Sciatic nerve (tissue), 2 donors: ENCODE measurements at places on chromosomes 3 and 15. TPM values are rescaled to one million over a fixed set of nuclear protein-coding genes. Genes with fewer than 3 reads are reported as not detected.

The IFT122 gene
- total RNA-seq: 49.7 TPM

The TNIK gene
- 9.5 TPM for total RNA-seq

The YEATS2 gene
- 41.7 TPM for total RNA-seq

The CLASP2 gene
- 151 TPM for total RNA-seq

The C3orf38 gene
- 29.1 TPM for total RNA-seq

The TMEM212 gene
- not detected for total RNA-seq

The SLC9A9 gene
- total RNA-seq: 16.0 TPM

- DNase-seq: no peak
Measured at GRCh38 chr15:41930221-41930866, 36.5 kb upstream of the SPTBN5 start.

- no peak for DNase-seq
Measured at GRCh38 chr3:32686713-32687112, 1.7 kb downstream of the CNOT10 start.

DNA sequence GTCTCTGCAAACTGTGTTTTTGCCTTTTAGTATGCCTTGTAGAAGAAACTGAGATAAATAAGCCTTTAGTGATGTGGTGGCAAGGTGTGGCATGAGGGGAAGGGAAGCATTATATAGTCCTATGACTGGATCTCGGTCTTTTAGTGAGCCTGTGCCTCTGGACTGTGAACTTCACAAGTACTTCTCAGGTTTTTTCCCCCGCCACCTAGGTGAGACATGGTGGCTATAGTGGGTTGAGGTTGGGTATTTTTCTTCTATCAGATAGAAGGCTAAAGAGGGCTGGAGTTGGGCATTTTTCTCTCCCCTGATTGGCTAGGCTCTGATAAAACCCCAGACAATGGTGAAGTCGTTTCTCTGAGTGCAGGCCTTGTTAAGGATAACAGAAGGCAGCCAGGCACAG, 38.7 kb upstream of the ZFAND6 start:
- no peak for DNase-seq

DNA sequence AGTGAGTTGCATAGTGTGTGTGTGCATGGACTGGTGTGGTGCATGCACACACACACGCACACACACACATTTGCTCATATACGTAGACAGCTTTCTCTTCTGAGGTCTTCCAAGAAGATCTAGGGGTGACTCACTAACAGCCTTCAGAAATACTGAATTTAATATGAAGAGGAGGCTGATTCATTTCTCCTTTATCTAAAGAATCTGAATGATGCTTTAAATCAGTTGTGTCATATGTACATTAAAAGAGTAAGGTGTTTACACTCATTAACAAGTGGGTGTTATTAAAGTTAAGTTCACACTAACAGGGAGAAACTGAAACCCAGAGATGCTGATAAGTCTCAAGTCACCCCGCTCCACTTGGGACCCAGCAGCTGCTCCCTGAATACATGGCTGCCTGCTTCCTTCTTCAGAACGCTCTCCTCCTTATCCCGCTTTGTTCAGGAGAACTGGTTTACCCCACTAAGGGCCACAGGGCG, 22.0 kb downstream of the TMPRSS7 start:
- no peak for DNase-seq

GRCh38 chr3:155418407-155418806, 124.9 kb upstream of the STRIT1 start:
- DNase-seq: no peak

- no peak for DNase-seq
Measured at GRCh38 chr3:115876876-115877614, 253.7 kb downstream of the GAP43 start.

DNA sequence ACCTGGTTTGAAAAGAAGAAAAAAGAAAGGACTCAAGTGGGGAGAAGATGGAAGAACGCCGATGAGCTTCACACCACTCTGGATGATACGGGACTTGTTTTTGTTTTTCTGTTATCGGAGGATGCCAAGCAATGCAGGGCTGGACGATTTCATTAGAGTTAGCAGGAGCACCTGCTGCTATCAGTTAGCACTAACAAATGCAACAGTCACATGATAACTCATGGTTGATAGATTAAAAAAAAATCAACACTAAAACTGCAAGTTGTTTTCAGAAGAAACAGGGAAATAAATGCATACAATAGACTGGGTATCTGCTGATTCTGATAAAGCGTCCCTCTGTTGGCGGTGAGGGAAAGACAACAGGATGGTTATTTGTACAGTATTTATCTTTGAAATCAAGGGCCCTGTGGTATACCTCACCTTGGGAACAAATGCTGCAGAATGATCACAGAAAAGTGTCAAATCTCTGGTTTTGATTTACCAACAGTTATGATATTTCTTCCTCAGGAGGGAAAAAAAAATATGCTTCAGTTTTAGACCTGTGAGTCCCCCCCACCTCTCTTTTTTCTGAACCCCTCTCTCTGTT, 575.1 kb downstream of the FOXP1 start:
- no peak for DNase-seq

DNA sequence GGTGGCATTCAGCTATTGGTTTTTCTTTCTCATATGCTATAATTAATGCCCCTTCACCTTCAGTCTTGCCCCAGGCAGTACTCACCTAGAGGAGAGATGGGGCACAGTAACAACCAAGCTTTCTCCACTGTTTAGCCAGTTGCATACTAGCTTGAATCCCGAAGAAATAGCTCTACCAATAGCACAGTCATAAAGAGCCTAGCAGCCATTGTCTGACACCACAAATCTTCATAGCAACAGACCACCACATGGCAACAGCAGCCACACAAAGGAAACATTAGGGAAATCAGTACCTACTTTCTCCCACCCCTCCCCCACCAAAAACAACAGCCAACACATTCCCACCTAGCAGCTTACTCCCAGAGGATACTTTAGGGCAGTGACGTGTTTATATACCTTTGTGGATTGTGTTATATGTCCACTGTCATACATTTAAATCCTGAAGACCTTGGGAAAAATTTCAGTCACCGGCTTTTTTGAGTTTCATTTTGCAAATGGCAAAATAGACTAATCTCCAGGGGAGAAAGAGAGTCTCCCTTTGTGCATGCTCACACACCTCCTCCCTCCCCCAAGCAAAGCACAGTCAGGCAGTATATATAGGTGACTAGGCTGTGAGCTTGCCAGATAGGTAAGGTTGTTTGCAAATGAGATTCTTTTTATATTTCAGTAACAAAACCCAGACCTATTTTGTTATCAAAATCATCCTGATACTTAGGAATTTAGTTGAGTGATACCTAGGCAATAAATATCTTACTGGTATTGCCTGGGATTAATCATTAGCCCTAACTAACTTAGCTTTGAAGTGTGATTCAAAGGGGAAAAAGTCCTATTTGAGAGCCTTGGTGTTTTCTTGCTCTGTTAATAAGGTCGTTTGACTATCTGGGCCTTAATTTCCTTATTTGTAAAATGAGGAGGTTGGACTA, 140.6 kb downstream of the RBPMS2 start:
- DNase-seq: no peak

DNA sequence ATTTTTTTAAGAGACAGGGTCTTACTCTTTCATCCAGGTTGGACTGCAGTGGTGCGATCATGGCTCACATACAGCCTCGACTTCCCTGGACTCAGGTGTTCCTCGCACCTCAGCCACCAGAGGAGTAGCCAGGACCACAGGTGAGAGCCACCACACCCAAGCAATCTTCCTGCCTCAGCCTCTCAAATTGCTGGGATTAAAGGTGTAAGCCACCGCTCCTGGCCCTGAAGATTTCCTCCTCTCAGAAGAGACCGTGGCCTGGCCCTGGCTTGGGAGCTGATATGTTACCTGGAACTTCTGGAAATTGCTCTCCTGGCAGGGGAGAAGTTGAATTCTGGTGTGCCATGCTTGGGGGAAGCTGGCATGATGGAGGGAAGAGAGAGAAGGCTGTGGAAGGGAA, 36.2 kb downstream of the PPCDC start:
- DNase-seq: no peak

DNA sequence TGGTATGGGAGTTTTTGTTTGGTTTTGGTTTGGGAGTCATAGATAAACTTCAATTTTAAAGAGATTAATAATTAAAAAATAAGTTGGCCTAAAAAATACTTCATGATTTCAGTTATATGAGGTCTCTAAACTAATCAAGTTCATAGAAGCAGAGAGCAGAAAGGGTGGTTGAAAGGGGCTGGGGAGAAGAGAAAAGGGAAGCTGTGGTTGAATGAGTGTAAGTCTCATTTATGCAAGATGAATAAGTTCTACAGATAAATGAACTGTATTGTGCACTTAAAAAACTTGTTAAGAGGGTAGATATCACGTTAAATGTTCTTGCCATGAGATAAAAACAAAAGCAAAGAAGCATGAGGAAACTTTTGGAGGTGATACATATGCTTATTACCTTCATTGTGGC, 188.7 kb downstream of the NSUN3 start:
- no peak for DNase-seq

DNA sequence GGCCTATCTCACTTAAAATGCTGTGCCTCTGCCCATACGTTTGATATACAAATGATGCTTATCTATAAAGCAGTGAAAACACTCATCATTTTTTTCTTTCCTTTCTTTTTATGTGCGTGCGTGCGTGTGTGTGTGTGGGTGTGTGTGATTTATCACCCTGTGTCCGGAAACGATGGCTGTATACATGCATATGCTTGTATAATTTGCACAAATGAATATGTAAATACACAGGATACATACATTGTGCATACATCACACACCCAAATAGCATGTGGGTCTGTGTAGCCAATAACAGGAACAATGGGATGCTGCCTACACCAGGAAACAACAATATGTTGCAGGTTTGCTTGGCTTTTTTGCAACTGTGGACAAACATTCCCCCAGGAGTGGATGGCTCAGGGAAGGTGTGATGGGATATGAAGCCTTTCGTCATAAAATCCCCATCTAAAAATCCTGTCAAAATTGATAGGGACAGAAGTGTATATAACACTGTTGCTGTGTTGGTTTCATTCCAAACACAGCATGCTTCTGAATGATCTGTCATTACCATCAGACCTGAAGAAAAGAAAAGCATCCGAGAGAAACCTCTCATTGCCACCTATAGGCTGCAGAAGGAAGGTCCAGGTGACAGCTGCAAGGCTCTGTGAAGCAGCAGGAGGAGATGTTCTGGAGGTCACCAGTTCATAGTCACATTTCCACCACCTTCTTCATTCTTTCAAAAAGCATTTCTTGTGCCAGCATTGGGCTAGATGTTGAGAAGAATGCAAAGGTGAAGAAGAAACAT, 503.9 kb upstream of the NR2F2 start:
- no peak for DNase-seq

DNA sequence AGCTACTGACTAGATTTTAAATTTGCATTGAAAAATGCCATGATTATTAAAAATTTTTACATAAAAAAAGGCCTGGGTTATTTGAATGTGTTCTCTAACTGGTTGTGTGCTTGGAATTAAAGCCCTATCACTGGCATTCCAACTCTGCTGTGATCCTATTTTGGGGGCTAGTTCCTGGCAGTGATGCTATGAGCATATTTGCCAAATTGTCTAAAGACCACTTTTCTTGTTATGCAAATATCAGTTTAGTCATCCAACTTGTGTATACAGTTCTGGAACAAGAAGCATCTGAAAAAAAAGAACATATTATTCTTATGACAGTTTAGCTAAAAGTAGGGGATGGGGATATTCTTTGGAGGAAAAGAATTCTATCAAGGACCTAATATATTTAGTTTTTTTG, 243.4 kb upstream of the ZNF717 start:
- no peak for DNase-seq

DNA sequence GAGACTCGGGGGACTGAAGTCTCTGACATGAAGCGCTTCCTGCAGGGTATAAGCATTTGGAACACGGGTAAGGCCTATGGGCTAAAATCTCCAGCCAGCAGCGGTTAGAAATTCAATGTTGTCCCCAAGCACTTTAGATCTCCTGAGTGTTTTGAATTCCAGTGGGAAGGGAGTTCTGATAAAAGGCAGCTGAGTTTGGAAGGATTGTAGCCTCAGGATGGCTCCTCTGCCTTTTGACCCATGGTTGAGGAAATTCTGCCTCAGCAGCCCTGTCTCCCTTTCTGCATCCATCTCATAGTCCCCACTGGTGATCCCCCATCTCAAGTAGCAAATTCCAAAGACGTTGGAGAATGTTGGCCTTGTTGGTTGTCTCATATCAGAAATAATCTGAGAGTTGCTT, 24.2 kb upstream of the HACD2 start:
- no peak for DNase-seq

GRCh38 chr3:61802772-61803171, 241.4 kb downstream of the PTPRG start:
- no peak for DNase-seq

GRCh38 chr3:49030321-49030720, 1.1 kb upstream of the IMPDH2 start:
- no peak for DNase-seq

- DNase-seq: no peak
Measured at GRCh38 chr15:40192942-40193341, 32.1 kb downstream of the BUB1B start.

DNA sequence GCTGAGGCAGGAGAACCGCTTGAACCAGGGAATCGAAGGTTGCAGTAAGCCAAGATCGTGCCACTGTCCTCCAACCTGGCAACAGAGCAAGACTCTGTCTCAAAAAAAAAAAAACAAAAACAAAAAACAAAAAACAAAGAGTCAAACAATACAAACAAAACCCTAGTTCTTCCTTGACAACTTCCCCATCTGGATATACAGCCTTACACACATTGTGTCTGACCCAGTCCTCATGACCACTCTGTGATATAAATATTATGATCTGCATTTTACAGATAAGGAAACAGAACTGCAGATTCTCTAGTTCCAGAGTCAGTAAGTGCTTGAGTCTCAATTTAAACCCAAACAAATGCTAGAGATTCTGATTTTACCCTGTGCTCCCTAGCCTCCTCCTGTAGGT, 4.8 kb upstream of the ESYT3 start:
- DNase-seq: no peak

- no peak for DNase-seq
Measured at GRCh38 chr3:25854635-25855034, 64.7 kb downstream of the OXSM start.

DNA sequence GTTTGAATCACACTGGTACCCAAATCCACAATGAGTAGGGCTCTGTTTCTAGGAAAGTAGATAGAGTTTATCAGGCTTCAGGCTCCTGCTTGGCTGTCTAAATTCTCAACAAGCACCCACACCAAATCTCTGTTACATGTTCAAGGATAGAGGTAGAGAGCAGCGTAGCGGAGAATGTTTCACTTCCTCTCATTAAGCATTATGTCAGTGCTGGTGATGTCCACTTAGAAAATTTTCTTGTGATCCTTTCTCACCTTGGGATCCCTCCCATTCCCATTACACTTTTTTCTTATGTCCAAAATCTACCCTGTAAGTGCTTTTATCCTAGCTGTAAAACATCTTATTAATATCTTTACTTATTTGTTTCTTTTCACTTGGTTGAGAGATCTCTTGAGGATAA, 34.7 kb upstream of the GCSAM start:
- no peak for DNase-seq

DNA sequence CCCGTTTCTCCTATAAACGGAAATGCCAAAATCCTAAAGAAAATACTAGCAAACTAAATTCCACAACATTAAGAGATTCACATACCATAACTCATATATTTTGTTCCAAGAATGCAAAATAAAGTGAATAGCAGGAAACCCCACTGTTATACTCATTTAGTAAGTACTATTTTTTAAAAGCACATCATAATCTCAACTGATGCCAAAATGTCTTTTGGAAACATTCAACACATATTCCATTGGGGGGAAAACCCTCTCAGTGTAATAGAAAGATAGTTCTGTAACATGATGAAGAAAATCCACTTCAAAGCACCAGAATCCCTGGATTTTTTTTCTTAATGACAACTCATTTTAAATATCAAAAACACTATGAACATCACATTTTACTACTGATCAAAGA, 93.0 kb upstream of the EIF1B start:
- DNase-seq: no peak

- no peak for DNase-seq
Measured at GRCh38 chr3:161854232-161854771, 357.7 kb downstream of the OTOL1 start.

GRCh38 chr3:58234516-58234931, 3.1 kb upstream of the ABHD6 start:
- DNase-seq: no peak
